Activated naive CD4-positive, alpha-beta T cell treated with anti-CD3 and anti-CD28 coated beads, Interleukin-2, amount 50 U/mL, for 72 hours (primary cell): ENCODE measurements at places on chromosomes 11 and 22. TPM values are rescaled to one million over a fixed set of nuclear protein-coding genes. Genes with fewer than 3 reads are reported as not detected.
A peak's percentile ranks its signal among the peaks of the same experiment; 100 is the strongest.

The FGF19 gene
- total RNA-seq: not detected

- DNase-seq: no peak
Measured at GRCh38 chr11:86418917-86419316, 44.2 kb downstream of the CCDC81 start.

- no peak for DNase-seq
Measured at GRCh38 chr11:19929147-19929546, 216.5 kb downstream of the NAV2 start.

DNA sequence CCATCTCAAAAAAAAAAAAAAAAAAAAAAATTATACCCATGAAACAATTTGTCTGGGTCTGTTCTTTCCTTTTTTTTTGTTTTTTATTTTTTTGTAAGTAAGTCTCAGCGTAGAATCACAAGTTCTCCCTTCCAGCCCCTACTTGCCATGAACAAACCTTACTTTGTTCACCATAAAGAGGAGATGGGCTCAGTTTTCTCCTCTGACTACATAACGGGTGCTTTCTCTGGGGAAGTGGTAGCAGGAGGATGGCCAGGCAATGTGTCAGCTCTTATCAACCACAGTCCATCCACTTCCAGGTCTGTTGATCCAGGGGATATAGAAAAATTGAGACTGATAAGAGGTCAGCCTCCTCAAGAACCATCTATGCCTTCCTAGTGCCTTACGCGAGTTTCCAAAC, 11.0 kb downstream of the ASCC2 start:
- no peak for DNase-seq

DNA sequence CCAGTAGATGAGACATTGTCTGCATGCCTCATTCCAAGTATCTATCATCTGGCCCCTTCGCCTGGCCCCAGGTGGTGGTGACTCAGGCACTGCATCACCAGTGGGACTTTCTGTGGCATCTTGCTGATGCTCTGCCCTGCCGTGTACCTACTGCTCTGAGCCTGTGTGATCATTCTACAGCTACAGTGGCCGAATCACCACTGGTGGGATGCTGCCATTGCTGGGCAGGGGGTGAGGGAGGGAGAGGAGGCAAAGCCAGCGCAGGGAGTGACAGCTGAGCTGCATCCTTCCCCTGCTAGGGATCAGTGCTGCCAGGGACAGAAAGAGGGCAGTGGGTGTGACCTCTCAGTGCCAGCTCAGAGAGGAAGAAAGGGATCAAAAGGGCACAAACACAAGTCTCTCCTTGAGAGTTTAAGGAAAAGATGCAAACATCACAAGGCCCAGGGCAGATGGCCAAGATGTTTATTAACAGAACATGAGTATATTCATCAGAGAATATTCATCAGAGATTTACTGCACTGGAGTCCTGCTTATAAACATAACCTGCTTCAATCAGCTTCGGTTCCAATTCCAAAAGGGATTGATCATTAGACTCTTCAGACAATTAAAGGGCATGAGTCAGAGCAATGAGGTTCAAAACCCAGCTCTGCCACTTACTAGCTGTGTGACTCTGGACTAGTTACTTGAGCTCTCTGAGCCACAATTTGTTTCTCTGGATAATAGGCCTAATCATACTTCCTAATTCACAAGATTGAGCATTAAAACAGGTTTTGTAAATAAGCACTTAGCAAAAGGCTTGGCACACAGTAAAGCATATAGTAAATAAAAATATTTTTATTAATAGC, 109.8 kb downstream of the NAT10 start:
- DNase-seq: peak; percentile 62

The SH3BP1 gene
- 98.5 TPM for total RNA-seq

- no peak for DNase-seq
Measured at GRCh38 chr11:94303966-94304958, at the start of gene IZUMO1R. Gene IZUMO1R, plus strand, starts transcription at chr11:94304580. Its CDS starts 1,057 bp downstream, at chr11:94305637.
